ENCODE measurements at places on chromosomes 2 and 18.

- DNase-seq, result no peak
Observed at GRCh38 chr2:241986836-241987641, 117.5 kb downstream of the RTP5 start.

DNA sequence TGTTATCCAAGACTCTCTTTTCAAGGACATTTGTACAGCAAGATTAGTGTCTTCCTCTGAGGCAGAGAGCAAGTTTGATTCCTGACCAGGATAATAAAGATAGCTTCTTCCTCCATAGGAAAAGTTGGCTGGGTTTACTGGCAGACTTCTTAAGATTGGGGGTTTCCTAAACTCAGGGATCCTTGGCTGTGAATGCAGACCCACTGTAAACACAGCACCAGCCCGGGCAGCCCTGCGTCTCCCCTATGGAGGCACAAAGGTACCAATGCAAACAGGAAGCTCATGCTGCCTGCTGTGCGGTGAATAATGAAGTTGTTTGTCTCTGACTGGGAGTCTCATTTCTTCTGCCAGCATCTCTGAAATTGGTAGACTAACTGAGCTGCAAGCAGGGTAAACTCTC lies 96.2 kb upstream of the ARHGAP28 start:
- DNase-seq, result no peak

GRCh38 chr18:45081566-45082181 lies 401.0 kb downstream of the SETBP1 start:
- DNase-seq, result no peak

DNA sequence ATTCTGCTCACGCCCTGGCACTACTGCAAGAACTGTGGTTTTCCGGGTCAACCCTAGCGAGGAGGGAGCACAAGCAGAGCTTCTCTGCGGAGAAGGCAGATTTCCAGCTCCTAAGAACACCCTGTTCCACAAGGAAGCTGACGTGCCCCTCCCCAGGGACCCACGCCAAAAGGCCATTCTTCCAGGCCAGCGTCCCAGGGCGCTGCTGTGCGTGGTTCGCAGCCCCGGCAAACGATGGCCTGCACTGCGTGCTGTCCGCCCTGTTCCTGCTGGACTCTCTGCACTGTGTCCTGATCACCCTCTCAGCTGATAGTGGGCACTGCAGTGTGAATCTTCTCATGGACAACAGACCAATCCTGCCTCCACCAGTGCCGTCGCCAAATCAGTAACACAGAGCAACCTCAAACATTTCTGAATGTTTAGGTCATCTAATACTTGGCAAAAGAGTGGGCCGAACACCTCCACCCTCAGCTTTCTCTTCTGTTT lies 49.1 kb downstream of the ADI1 start:
- no peak for DNase-seq
